ENCODE measurements at places on chromosomes 16 and 17. TPM values are rescaled to one million over a fixed set of nuclear protein-coding genes. Genes with fewer than 3 reads are reported as not detected.

Gene CDK10
- 43.0 TPM for total RNA-seq

Gene CISD3
- total RNA-seq = 6.5 TPM

Gene HSF5
- 0.16 TPM for total RNA-seq

Gene IL21R
- 0.54 TPM for total RNA-seq

Gene SYCE1L
- total RNA-seq = 0.09 TPM

Gene SHCBP1
- 28.9 TPM for total RNA-seq

Gene GINS2
- 19.1 TPM for total RNA-seq

Gene KRT27
- not detected for total RNA-seq

Gene EVI2B
- 0.54 TPM for total RNA-seq

Gene HELZ
- total RNA-seq = 97.0 TPM

Gene KPNB1
- total RNA-seq = 851 TPM

Gene C16orf74
- 12.0 TPM for total RNA-seq

Gene TBX6
- total RNA-seq = 0.09 TPM

Measured in fibroblast of the aortic adventitia (primary cell).